ENCODE measurements at places on chromosomes 6 and 20. TPM values are rescaled to one million over a fixed set of nuclear protein-coding genes. Genes with fewer than 3 reads are reported as not detected.

- no peak overlapping the region for H3K4me3 ChIP-seq
- DNase-seq, result no peak
- no peaks in the 10 kb centered on the region for H3K27me3 ChIP-seq
- no peaks in the 10 kb centered on the region for H3K36me3 ChIP-seq
- no peak overlapping the region for H3K27ac ChIP-seq
- H3K4me1 ChIP-seq, result peaks cover 2% of the 10 kb centered on the region
Measured at GRCh38 chr6:8277769-8278168, 157.6 kb downstream of the SLC35B3 start.

The CSNK2B gene
- 247 TPM for total RNA-seq

The MICAL1 gene
- 18.9 TPM for total RNA-seq

The CCN5 gene
- total RNA-seq, result not detected

DNA sequence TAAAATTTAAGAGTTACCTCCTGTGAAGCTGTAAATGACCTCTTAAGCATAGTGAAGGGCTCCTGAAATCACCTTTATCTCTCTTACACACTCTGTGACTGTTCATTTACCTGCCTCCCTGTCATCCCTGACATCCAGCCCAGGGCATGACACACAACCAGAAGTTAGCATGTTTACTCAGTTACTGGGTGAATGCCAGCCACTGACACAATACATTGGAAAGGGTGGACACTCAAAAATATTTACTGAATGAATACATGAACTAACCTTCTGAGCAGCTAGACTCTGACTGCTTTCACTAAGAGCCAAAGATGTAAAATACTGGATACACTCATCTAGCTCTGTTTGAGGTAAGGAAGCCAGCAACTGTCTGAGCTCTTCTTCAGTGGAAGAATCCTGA, 25.3 kb downstream of the SERAC1 start:
- no peak for DNase-seq
- H3K4me3 ChIP-seq, result no peak overlapping the region
- no peaks in the 10 kb centered on the region for H3K27me3 ChIP-seq
- H3K36me3 ChIP-seq, result peaks cover 7% of the 10 kb centered on the region

GRCh38 chr6:137776786-137777686, 90.0 kb upstream of the TNFAIP3 start:
- peaks cover 4% of the 10 kb centered on the region for H3K4me1 ChIP-seq
- H3K4me3 ChIP-seq, result no peak overlapping the region
- no peaks in the 10 kb centered on the region for H3K36me3 ChIP-seq
- DNase-seq, result no peak

- peak; percentile 69 for DNase-seq
- H3K27ac ChIP-seq, result peak overlapping the region; percentile 93
- peaks cover 37% of the 10 kb centered on the region for H3K4me1 ChIP-seq
- H3K36me3 ChIP-seq, result no peaks in the 10 kb centered on the region
- H3K4me3 ChIP-seq, result peak overlapping the region; percentile 100
- peaks cover 5% of the 10 kb centered on the region for H3K27me3 ChIP-seq
Measured at GRCh38 chr6:133951881-133952814, 876 bp upstream of the TBPL1 start.

DNA sequence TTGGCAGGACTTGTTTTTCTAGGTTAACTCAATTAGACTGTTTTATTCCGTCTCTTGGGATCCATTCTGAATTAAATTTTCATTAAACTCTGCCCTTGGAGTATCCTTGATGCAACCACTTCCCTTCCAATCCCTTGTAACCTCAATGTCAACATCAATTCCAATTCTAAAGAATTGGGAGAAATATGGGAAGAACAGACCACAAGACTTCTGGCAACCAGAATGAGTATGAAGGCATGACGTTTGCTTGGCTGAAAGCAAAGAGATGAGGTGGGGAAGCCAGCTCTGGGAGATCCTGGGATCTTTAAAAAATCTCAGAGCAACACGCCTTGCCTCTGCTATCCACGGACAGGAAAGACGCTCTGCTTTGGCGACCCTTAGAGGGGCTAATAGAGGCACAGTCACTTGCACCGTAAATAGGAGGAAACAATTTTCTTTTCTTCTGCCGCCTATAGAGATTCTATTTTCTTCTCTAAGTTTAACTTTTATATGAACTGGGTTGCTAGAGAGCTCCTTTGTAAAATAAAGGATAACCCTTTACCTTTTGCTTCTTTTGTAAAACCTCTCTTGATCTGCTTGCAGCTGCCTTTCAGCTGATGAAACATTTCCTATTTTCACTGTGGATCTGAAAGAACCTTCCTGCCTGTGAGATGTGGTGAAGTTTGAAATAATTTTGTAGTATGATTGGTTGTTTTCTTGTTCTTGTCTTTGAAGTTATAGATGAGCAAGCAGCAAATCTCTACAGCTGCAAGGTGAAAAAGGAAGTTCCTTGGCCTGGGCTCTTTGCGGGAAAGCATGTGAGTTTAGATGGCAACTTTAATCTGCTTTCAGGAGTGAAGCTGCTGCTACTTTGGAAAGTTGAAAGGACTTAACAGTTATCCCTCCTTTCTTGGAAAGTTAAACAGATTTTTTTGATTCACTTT, at the start of gene ASIP:
Gene ASIP, plus strand, starts transcription at position 731 of the 923 bp plus-strand sequence. CDS start 18,952 bp downstream, outside the sequence.
- H3K27ac ChIP-seq, result no peak within 1 kb of the TSS
- no peak within 1 kb of the TSS for H3K4me3 ChIP-seq
- DNase-seq, result no peak

GRCh38 chr20:32912688-32913087, 54.0 kb downstream of the EFCAB8 start:
- no peaks in the 10 kb centered on the region for H3K4me1 ChIP-seq
- no peaks in the 10 kb centered on the region for H3K27me3 ChIP-seq
- H3K4me3 ChIP-seq, result no peak overlapping the region
- DNase-seq, result no peak
- no peak overlapping the region for H3K27ac ChIP-seq
- H3K36me3 ChIP-seq, result peaks cover 5% of the 10 kb centered on the region

DNA sequence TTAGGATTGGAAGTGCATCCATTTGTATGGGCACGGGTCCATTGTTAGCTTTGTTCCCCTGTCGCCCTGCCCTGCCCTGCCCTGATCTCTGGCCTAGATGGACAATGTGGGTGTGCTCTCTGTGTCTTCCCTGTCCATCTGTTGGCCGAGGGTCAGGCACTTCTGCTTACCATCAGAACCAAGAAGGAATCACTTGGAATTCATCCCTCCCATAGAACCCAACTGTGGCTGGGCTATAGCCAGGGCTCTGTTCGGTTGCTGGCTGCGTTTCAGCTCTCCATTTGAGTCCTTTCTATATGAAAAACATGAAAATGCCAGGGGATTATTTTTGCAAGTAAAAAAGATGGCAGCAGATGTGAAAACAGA, 26.6 kb upstream of the TULP4 start:
- H3K4me1 ChIP-seq, result peaks cover 39% of the 10 kb centered on the region
- H3K27ac ChIP-seq, result no peak overlapping the region
- H3K36me3 ChIP-seq, result no peaks in the 10 kb centered on the region
- no peak for DNase-seq
- no peaks in the 10 kb centered on the region for H3K27me3 ChIP-seq
- no peak overlapping the region for H3K4me3 ChIP-seq

Data from natural killer cell treated with Interleukin-12 subunit alpha and Interleukin-12 subunit beta and Interleukin-15 and Interleukin-18, amount 100 ng/mL, for 72 hours (primary cell).